ENCODE measurements at places on chromosomes 6 and 20.

GRCh38 chr6:123804014-123804786 is 535 bp downstream of the NKAIN2 start:
- peak; percentile 5 for DNase-seq

- DNase-seq: no peak
These were observed 13.7 kb upstream of the COL19A1 start for GRCh38 chr6:69852706-69853105.

GRCh38 chr6:109840796-109841195 is 137.3 kb upstream of the GPR6 start:
- DNase-seq: no peak

- DNase-seq: no peak
These were observed 130.5 kb upstream of the DTNBP1 start for GRCh38 chr6:15793288-15793687.

GRCh38 chr6:159739341-159739740 is 12.0 kb downstream of the WTAP start:
- no peak for DNase-seq

- no peak for DNase-seq
These were observed 35.1 kb downstream of the TIAM2 start for GRCh38 chr6:155030148-155030720.

DNA sequence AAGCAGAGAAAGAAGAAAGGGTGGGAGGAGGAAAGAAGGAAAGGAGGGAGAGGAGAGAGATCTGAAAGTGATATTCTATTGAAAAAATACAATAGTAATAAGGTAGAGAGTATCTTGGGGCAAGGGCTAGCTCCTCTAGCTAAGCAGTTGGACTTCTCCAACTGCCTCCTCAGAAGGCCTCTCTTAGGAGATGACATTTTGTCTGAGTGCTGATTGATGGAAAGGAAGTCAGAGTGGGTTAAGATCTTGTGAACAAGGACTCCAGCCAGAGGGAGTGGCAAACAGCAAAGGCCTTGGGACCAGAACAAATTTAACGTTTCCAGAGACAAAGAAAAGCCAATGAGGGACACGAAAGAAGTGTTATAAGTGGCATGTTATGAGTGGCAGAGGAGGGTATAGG is 111.8 kb upstream of the TNFAIP3 start:
- no peak for DNase-seq

DNA sequence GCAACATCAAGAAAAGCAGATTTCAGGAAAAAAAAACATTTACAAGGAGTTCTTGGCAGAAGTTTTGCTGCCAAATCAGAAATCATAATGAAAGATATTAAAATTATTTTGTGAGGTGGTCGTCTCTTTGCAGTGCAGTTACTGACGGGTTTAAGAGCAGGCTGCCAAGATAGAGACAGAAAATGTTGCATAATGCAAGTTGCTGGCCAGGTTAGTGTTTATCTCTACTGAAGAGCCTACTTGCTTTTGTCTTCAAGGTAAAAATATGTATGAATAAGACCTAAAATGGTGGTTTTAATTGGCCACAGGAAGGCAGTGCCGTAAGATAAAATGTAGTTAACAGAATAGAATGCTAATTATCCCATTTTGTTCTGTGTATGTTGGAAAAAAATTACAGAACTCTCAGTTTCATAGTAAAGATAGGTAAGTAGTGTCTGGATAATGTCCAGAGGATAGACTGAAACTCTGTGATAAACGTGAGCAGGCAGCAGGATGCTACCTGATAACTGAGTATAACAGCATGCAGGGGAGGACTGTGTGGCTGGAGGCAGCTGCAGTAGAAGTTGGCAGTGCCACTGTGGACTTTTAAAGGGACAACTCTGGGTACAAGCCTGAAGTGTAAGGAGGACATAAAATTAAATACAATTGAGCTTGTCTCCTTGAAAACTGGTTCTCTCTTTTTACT is 13.9 kb downstream of the FOXO3 start:
- DNase-seq: no peak

DNA sequence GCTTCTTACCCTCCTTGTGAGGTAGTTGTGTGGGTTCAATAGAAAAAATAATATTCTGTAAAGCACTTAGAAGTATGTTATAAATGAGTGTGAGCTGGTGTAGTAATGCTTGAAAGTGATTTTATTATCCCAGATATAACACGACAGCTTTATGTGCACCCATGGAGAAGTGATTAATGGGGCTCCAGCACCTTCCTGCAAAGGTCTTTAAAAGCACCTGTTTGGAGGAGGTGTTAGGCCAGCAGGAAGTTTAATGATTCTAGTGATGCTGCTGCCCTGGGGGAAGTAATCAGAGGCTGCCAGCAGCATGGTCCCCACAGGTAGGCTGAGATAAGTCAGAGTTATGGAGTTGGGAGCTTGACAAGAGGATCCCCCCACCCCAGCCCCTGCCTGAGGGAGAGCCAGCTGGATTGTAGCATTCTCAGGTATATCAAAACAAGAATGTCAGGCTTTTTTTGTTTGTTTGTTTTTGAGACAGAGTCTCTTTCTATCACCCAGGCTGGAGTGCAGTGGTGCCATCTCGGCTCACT is 166.3 kb downstream of the PHACTR1 start:
- DNase-seq: no peak

- DNase-seq: no peak
These were observed 68.4 kb downstream of the VEGFA start for GRCh38 chr6:43838276-43839036.

GRCh38 chr6:2102966-2103365 is 142.4 kb downstream of the GMDS start:
- no peak for DNase-seq

DNA sequence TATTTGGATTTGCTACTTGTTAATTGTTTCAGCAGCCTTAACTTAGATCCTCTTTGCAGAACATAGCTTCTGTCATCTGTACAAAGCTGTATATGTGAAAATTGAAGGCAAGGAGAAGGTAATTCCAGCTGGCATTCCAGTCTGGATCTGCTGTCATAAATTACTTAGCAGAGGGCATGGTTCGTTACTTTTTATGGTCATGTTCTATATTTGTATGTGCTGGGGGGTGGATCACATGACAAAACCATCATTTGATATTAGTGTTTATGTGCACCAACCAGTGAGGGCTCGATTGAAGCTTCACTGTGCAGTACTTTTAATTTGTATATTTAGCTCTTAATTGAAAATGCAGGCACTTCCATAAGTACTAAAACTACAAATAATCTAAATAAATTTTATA is 80.2 kb downstream of the CAP2 start:
- no peak for DNase-seq

DNA sequence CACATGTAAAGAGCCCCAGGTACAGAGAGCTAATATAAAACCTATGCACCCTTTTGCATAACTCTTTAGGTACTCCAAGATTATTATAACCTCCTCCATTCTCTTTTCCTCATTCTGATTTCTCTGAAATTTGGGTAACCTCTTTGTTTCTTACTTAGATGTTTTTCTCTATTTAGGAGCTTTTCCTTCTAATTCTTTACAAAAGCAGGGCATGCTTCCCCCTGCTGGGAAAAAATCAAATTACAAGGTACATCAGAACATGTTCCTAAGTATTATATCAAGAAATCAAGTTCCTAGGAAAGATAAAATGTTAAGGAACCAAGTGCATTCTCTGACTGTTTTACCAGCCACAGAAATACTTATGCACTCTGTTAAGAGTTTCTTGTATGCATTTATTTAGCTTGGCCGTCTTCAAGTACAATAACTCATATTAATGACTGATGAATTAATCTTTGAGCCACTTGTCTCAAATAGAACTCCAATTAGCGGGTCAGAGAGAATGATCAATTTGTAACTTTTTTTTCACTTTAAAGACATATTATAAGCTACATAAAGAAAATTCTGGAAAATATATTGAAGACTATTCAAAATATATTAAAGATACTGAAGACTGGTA is 2.1 kb downstream of the KHDRBS2 start:
- DNase-seq: no peak

DNA sequence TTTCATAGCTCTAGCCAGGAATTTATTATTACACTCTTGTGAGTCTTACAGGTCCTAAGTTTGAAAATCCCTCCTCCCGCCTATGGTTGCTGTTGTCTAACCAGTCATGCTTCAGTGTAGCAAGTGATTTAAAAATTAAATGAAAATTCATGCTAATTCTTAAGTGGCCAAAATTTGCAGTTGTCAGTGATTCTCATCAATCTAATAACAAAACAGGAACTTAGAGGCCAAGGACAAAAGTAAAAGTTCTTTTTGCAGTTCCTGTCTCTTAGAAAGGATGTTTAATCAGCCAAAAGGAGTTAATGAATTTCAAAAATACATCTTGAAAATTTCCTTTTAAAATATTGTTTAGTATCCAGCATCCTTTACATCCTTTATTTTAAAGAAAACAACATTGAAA is 36.3 kb downstream of the VTA1 start:
- DNase-seq: no peak

DNA sequence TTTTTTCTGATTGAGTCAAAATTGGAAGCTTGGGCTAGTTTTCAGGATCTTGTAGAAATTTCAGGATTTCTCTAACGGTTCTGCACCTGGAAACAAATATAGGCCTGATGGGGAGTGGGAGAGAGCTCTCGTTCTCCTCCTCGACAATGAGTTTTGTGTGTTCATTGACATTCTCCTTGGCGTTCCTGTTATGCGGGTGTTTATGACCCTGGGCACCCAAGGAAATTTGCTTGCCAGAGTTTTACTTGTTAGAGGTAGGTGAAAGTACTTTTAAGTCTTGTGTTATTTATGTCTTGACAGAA is 2.2 kb downstream of the ASXL1 start:
- no peak for DNase-seq

- DNase-seq: no peak
These were observed 28.2 kb downstream of the NDRG3 start for GRCh38 chr20:36717657-36718056.

DNA sequence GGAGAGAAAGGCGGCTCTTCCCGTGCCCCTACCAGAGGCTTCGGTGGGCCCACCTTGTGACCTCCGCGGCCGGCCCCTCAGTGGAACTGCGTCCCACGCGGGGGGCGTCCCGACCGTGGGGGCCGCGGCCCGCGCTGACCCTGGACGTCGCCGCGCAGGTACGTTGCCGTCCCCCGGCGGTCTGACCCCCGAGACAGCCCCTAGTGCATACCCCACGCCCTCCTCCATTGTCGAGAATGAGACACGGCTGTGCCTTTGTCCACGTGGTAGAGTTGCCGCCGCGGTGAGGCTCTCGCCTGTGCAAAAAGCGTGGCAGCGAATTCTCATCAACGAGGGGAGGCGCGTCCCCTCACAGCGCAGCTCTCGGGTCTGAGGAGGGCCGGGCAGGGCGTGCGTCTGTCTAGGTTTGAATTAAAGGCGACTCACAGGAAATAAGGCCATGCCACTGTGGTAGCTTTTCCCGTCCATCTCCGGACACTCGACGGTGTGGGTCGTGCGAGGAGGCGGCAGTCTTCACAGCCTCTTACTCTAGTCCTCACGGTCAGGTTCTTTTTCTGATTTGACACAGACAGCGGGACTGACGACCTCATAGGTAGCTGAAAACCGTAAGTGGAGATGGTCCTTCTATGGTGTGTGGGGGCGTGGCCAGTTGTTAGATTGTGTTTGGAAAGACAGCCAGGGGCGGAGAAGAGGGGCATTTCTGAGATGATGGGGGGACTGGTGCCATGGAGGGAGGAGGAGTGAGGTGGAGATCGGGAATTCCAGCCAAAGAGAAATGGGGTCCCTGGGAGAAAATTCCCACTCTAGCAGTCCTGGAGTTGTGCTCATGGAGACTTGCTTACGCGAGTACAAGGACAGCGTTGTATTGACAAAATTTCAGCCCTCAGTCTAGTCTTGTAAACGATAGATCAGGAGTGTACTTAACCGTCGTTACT is 580 bp downstream of the NXT1 start:
- DNase-seq: no peak

DNA sequence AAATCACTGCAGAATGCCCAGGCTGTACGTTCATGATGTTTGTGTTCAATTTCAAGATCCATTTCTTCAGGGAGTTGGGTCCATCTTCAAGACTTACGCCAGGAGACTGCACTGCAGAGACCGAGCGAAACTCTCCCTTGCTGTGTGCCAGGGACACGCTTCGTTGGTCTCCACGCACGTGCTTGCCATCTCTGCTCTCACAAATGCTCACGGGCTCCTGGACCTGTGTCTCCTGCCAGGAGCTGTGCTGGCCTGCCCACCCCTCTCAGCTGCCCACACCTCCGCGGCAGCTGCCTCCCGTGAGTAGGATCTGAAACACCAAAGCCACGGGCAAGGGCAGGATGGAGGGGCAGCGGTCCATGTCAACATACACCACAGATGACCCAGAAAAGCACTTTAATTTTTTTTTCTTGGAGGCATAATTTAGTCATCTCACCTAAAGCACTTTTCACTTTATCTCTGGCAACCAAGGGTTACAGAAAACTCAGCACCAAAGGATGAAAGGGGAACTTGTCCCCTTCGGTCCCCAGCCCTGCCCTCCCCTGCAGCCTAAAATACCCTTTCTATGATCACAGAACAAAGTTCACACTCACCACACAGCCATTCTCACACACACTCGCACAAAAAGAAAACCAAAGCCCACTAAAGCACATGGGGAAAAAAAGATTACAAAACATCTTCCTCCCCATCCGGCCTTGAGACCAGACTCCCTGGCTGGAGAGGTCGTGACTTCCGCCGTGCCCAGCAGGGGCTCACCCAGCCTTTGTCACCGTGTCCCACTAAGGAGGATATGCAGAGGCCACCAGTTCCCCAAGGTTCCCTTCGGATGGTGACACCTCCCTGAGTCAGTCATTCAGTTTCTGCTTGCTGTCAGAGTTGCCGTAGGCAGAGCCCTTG is 137.9 kb downstream of the AGPAT4 start:
- no peak for DNase-seq

All from GM19239 (cell line).